ENCODE measurements at places on chromosomes 1 and 21.

DNA sequence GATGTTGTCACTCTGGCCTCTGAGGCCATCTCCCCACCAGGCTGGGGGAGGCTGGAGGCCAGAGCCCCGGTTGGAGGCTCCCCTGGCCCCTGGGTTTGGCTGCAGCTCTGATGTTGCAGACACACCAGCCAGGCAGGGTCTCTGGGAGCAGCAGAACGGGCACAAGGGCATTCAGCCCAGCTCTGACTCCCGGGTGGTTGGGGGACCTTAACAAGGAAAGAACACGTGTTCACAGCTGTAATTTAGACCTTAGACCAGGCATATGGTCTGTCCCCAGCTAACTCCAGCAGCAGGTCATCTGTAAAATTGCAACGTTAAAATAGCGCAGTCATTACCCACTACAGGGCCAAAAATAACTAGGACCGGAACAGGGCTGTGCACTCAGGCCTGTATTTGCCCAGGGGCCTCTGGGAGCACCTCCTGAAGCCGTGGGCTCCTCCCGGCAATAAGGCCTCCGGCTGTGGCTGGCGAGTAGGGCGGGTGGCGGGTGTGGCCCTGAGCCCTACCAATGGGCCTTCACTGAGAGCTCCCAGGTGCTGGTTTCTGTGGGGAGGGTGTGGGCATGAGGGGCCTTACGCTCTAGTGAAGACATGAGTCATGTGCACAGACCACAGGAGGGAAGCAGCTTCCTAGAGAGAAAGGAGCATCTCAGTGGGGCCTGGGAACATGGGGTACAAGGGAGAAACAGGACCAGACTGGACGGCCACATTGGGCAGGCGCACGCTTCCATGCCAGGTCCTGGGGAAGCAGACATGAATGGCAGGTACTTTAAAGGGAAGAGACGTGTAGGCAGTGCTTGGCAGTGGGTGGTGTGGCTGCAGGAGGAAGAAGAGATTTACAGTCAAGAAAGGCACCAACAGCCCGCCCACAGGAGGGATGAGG is 6.1 kb downstream of the LDLRAP1 start:
- DNase-seq: no peak

DNA sequence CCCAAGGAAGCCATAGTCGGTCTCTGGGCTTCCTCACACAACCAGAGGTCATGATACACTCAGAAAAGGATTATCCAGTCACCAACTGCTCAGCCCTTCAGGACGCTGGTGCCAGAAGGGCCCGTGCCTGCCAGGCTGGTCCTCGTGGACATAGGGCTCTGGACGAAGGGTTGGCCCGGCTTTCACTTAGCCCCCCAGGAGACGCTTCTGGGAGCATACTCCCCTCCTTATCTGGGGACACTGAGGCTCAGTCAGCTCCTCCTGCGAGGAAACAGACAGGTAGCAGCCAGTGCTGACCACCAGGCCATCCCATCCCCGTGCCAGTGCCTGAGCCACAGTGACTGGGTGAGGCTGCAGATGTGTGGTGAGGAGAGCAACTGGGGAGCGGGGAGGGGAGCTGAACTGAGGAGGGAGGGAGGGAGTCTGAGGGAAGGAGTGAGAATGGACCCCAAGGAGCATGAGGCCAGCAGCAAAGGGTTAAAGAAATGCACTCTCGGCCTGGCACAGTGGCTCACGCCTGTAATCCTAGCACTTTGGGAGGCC is 17.9 kb upstream of the LAPTM5 start:
- no peak for DNase-seq

- no peak for DNase-seq
These were observed 53.9 kb downstream of the SYDE2 start for GRCh38 chr1:85146972-85147359.

DNA sequence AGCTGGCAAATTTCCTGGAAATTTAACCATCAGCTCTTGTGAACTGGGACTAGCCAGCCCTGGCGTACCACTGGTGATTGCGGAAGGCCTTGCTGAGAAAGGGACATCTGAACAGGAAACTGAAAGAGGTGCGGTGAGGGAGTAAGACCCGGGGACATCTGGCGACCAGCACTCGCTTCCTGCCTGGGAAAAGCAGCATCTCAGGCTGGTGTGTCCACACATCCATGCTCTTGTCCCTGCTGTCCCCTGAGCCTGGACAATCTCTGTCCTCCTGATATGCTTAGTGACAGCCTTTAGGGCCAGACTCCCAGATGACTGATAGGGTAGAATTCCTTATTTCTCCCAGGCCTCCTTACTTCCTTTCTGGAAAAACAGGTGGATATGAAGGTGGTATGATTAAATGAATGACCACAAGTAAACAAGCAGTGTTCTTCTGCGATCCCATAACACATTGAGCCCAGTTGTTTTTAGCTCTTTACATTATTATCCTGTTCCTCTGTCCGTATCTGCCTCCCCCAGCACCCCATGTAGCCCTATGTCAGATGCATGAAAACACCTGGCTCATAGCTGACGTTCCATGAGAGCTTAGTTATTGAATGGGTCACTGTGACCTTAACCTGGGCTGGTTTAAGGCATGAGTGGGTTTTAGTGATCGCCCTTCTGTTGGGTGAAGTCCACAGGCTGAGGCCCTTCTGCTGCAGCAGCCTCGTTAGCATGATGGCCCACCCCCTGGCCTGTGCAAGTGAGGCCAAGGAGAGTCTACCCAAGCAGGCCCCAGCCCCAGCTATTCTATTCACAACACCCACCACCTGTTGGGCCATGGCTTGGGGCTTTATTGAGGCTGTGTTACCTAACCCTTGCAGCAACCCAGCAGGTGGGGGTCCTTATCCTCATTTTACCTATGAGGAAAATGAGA is 76.1 kb upstream of the GADD45A start:
- no peak for DNase-seq

- DNase-seq: no peak
These were observed 25.9 kb upstream of the PEF1 start for GRCh38 chr1:31670593-31670964.

GRCh38 chr21:44982558-44983250 is 42.9 kb downstream of the SLX9 start:
- no peak for DNase-seq

DNA sequence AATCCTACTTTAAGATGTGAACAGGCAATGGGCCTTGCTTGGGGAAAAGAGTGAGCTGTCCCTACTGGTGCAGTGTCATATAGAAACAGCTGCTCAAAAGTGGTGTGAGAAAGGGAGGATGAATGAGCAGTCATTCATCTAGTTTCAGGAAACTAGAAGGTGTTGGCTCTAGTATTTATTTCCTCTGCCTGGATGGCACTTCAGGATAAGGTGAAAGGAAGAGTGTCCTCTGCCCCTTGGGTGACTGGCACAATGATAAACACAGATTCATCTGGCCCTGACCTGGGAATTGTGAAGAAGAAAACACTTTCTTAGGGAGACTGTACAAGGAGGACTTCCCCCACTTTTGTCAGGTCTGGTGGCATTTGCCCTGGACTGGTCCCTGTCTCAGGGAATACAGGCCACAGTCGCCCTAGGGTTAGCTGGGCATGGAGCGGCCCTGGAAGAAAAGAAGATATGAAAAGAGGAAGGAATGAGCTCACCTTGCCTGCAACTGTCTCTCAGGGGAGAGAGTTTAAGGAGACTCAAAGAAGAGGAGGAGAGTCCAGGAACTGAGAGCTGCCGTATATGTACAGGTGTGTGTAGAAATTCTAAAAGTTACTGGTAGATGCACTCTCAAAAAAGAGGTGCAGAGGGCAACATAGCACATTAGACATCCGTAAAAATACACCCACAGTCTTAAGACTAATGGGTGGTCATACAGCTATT is 13.8 kb upstream of the NMNAT2 start:
- no peak for DNase-seq

- DNase-seq: no peak
These were observed 58.5 kb upstream of the S1PR1 start for GRCh38 chr1:101178341-101178687.

DNA sequence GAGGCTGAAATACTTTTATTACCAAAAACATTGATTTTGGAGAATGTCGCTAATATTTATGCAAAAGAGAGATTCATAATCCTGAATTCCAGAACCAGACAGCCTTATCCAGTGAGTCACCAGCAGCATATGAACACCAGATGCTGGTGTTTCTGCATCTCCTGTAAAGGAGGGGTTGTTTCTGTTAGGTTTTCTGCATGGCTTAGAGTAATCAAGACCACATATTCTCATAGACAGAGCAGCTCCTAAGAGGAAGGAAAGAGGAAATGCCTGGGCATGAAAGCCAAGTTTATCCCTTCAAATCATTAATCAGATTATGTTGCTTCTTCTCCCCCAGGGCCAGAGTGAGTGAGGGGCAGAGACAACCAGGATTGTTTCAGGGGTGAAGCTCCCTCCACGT is 86.2 kb downstream of the NGF start:
- DNase-seq: no peak

GRCh38 chr21:45294509-45295291 is 7.0 kb upstream of the POFUT2 start:
- DNase-seq: no peak

GRCh38 chr1:77553568-77554291 is 128.7 kb downstream of the ZZZ3 start:
- no peak for DNase-seq

GRCh38 chr1:15709226-15709625 is 25.1 kb downstream of the PLEKHM2 start:
- no peak for DNase-seq

DNA sequence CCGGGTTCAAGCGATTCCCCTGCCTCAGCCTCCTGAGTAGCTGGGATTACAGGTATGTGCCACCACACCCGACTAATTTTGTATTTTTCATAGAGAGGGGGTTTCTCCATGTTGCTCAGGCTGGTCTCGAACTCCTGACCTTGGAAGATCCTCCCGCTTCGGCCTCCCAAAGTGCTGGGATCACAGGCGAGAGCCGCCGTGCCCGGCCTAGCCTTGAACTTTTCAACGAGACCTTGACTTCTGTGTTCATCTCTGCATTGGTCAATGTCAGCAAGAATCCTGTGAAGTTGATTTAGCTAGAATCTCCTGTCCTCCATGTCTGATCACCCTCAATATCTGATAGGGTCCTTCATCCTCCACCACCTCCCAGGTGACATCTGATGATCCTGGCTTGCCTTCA is 11.4 kb upstream of the CNR2 start:
- no peak for DNase-seq

DNA sequence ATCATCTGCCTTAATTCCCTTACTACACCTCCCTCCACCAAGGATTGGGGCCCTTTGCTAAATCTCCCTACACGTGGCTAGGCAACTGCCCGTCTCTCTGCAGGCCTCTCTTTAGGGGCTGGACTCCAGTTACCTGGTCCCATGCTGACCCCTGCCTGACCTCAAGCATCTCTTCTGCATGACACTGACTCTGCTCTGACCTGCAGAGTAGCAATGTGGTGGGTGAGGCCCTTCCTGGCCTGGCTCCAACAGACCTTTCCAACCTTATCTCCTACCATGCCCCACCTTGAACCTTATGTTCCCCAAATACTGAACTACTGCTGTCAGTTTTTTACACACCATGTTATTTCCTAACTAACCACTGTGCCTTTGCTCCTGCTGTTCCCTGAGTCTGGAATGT is 45.9 kb upstream of the EPS15 start:
- no peak for DNase-seq

DNA sequence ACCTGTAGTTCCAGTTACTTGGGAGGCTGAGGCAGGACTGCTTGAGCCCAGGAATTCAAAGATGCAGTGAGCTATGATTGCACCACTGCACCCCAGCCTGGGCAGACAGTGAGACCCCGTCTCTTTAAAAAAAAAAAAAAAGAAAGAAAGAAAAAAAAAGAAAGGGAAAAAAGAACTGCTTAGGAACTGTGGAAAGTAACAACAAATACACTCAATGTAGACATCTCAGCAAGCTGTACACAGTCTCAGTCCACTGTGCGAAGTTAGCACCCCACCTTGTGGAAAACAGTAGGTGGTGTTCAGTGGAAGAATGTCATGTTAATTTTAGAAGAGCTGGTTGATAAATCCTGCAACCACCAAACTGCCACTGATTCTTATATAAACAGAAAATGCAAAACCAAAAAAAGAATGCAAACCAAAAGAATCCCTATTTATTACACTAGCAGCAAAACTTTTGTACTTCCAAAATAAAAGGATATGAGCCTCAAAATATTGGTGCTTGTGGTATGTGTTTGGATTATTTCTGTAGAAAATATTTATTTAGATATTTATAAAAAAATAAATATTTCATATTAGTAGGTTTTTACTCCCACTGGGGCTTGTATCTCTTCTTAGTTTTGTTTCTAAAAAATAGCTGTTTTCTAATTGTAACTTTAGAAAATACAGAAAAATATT is 31.1 kb downstream of the ALG14 start:
- no peak for DNase-seq

GRCh38 chr1:153343811-153344717 is 4.6 kb downstream of the PGLYRP4 start:
- DNase-seq: no peak

DNA sequence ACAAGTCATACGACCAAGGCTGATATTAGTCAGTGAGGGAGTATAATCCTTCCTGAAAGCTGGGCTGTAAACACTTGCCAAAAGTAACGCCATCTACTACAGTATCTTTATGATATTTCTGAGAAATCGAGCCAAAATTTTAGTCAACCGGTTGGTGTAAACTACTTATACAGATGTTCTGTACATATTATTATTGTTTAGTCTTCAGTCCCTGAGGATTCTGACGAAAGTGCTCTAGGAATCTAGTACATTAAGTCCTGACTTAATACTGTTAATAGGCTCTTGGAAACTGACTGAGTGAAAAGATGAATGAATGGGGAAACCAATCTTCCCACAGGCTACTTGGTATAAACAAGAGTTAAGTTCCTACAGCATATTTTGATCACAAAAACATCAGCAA is 274.3 kb downstream of the USP25 start:
- no peak for DNase-seq

GRCh38 chr1:222976453-222976852 is 161.6 kb downstream of the DISP1 start:
- no peak for DNase-seq

Measured in omental fat pad (tissue), 4 donors.